ENCODE measurements at places on chromosomes 6 and 20.

DNA sequence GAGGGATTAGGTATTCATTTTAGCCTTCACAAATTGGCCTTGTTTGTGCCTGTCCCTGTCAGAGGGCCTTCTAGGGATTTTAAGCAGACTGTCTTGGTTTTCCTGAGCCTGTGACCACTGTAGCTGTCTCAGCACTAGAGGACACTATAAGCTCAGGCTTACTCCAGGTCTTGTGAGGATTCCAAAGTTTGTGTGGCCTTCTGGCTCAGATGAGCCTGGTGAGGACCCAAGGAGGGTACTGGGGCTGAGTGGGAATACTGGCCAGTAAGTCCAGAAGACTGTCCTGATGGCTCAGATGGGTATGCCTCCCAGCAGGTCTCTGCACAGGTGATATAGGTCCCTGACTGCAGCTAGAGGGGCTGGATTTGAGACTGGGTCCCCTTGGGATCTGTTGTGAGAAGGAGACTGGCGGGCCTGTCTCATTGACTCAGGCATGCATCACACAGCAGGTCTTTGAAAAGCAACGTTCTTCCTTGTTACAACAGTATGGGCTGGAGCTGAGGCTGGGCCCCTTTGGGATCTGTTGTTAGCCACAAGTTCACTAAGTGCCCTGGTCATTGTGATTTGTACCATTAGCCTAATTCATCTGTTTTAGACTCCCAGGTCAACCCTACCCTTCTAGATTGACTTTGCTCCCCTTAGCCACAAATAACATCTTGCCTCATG is 26.3 kb upstream of the TFB1M start:
- no peak for DNase-seq

- DNase-seq: no peak
These were observed 205.3 kb upstream of the TCF21 start for GRCh38 chr6:133683606-133684005.

- DNase-seq: peak; percentile 15
These were observed 8.5 kb downstream of the TRIM15 start for GRCh38 chr6:30171677-30172471.

DNA sequence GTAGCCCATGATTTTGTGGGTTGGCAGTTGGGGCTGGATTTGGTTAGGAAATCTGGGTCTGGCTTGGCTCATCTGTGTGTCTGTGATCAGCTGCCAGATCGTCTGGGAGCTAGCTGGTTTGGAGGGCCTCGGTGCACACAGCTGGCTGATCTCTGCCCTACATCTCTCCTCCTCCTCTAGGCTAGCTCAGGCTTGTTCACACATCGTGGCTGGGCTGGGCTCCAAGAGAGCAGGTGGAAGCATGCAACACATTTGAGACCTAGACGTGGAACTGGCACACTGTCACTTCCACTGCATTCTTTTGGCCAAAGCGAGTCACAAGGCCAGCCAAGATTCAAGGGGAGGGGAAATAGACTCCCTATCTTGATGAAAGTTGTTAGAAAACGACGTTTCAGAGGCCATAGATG is 15.9 kb downstream of the NDUFAF5 start:
- DNase-seq: peak; percentile 94

DNA sequence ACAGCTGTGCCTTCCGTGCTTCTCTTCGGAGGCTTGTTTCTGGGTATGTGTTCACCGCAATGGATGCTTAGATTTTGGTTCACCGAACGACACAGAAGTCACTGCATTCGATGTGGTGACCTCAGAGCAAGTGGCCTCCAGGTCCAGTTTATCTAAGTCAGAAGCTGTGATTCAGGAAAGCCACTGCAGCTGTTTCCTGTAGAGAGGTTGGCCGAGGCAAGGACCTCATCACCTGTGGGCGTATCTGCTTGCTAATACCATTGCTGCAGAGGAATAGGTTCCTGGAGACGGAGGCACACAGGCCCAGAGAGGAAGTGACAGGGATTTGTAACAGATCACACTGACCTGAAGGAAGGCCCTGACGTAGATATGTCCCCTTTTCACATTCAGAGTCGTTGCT is 82.7 kb downstream of the FARS2 start:
- no peak for DNase-seq
